ENCODE measurements at places on chromosomes 6 and 20. TPM values are rescaled to one million over a fixed set of nuclear protein-coding genes. Genes with fewer than 3 reads are reported as not detected.
A peak's percentile ranks its signal among the peaks of the same experiment; 100 is the strongest.

GRCh38 chr6:167493976-167494697 lies 169.3 kb downstream of the TTLL2 start:
- peak; percentile 64 for DNase-seq

- peak; percentile 70 for DNase-seq
Measured at GRCh38 chr20:40687384-40688128, 1.5 kb downstream of the MAFB start.

The PI16 gene
- total RNA-seq = 48.5 TPM

The GPR6 gene
- not detected for total RNA-seq

- no peak for DNase-seq
Measured at GRCh38 chr6:47587493-47587892, 109.9 kb downstream of the CD2AP start.

The ADAM33 gene
- total RNA-seq = 13.8 TPM

The EEF1A2 gene
- total RNA-seq = 886 TPM

All from right atrium auricular region (tissue), 2 donors.